ENCODE measurements at places on chromosomes 13 and 19.

GRCh38 chr13:98089246-98089645 lies 53.6 kb upstream of the FARP1 start:
- DNase-seq = no peak

DNA sequence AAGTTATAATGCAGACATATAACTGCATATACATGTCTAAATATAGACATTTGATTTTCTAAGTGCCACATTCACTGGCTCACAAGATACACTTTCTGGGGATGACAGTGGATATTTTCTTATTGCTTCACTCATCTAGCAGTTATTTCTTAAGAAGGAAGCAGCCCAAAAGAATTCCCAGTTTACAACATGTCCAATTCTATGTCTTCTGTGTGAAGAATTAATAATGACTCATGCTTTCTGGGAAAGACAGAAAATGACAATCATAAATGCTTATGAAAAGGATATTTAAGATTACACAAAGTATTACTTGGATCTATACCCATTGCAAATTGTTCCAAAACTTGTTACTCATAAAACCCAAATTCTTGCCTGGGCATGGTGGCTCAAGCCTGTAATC lies 543.4 kb downstream of the SUCLA2 start:
- DNase-seq = no peak

DNA sequence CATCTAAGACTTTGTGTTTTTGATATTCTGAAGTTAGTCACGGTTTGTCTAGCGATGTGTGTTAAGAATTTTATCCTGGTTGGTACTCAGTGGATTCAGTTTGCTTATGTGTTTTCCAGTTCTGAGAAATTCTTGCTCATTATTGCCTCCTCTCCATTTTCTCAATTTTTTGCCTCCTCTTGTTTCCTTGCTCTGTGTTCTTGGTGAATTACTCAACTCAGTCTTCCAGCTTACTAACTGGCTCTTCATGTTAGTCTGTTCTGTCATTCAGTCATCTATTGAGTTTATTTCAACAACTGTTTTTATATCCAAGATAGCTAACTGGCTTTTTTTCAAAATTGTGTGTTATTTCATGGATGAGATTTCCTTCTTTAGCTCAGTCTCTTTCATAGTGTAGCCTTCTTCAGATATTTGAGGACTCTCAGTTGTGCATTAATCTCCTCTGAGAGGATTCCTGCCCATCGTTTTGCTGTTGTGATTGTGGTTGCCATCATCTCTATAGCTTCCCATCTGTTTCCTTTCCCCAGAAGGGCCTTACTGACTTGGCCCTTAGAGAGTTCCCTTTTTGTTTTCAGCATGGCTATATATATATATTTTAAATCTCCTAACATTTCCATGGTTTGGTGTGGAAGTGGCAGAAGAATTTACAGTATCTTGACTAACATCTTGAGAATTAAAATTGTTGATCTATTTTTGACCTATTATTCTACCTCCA lies 6.2 kb downstream of the SETDB2 start:
- DNase-seq = no peak

GRCh38 chr13:79237981-79238380 lies 168.1 kb downstream of the RBM26 start:
- DNase-seq = no peak

DNA sequence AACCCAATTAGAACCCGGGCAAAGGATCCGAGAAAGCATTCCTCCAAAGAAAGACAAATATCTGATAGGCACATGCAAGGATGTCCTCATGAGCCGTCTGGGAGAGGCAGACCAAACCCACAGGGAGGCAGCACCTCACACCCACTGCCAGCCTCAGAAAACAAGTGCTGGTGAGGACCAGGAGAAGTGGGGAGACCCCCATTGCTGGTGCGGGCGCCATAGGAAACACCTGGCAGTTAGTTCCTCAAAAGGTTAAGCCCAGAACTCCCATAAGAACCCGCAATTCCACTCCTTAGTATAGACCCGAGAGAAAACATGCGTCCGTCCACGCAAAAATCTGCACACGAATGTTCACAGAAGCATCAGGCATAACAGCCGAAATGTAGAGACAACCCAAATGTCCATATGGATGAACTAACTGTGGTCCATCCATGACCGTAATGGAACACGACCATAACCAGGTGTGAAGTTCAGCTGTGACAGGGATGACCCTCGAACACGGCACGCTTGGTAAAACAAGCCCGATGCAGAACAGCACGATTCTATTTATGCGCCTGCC lies 7.9 kb downstream of the ZNF787 start:
- DNase-seq = no peak

- DNase-seq = no peak
Observed at GRCh38 chr19:21585281-21585890, 80.0 kb downstream of the ZNF429 start.

DNA sequence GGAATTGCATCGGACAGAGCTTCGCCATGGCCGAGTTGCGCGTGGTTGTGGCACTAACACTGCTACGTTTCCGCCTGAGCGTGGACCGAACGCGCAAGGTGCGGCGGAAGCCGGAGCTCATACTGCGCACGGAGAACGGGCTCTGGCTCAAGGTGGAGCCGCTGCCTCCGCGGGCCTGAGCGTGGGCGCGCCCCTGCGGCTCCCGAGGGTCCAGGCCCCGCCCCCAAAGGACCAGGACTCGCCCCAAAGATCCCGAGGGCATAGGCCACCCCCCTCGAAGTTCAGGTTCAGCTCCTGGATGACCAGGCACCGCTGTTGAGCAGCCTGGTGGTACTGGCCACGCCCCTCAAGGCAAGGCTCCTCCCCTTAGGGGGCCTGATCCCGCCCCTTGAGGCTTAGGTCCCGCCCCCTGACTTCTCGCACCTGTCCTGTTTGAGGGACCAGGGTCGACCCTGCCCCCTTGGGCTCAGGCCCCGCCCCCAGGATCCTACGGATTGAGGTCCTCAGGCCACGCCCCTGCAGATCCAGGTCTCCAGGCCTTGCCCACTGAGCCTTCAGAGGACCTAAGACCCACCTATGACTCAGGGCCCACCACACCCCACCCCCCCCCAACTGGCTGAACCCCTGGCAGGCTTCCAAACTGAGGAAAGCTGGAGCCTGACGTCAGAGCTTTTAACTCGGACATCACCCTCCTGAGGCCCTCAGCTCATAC lies 43.1 kb downstream of the CYP4F22 start:
- DNase-seq = no peak

GRCh38 chr19:919199-920050 lies 2.3 kb downstream of the KISS1R start:
- no peak for DNase-seq

- DNase-seq = no peak
Observed at GRCh38 chr13:50691176-50691680, 152.3 kb downstream of the DLEU7 start.

DNA sequence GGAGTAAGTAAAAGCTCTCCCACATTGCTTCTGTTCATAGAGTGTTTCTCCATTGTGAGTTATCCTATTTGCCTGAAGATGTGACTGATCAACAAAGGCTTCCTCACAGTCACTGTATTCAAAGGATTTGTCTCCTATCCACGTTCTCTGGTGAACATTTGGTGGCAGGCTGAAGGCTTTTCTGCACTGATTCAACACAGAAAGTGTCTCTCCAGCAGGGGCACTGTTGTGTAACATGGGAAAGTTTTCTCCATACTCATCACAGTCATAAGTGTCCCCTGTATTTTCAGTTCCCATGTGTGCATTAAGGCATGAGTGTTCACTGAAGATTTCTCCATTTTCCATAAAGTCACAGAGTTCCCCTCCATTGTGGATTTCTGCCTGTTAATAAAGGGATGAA lies 17.6 kb downstream of the ZNF121 start:
- no peak for DNase-seq

- no peak for DNase-seq
Observed at GRCh38 chr19:11279505-11280236, 16.3 kb upstream of the TSPAN16 start.

GRCh38 chr13:43285933-43286597 lies 262.7 kb downstream of the DNAJC15 start:
- DNase-seq = peak; percentile 86

GRCh38 chr13:77789376-77789775 lies 91.9 kb downstream of the SLAIN1 start:
- DNase-seq = no peak

DNA sequence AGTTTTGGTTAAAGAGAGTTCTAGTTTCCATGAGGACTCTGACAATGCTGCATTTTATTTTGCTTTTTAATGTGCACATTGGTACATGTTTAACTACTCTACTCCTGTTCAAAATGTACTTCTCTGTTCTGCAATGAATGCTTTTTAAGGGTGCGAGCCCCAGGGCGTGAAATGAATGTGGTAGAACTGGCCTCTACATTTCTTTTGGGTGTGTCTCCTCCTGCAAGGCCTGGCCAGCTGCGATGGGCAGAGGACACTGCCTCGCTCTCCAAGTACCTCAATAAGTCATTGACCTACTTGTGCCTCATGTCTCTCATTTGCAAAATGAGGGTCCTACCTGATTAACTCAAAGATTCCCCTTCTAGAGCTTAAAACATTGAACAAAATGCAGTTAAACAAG lies 6.7 kb downstream of the RGS9BP start:
- DNase-seq = no peak

DNA sequence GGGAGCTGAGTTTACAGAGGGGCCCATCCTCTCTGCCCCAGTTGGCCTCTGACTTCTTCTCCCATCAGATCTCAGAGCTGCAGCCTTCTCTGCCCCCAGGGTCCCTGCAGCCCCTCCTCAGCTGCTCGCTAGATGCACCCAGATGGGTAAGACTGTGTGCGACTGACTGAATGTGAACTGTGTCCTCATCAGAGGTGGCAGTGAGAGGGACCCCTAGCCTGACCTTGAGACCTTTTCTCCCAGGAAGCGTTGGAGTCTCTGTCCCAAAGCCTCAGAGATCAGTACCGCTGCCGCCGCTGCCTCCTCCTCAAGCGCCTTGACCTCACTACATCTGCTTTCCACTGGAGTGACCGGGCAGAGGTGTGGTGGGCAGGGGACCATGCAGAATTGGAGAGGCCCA lies 2.4 kb downstream of the FAM98C start:
- DNase-seq = no peak

GRCh38 chr13:102472650-102473049 lies 70.8 kb upstream of the FGF14 start:
- DNase-seq = no peak

DNA sequence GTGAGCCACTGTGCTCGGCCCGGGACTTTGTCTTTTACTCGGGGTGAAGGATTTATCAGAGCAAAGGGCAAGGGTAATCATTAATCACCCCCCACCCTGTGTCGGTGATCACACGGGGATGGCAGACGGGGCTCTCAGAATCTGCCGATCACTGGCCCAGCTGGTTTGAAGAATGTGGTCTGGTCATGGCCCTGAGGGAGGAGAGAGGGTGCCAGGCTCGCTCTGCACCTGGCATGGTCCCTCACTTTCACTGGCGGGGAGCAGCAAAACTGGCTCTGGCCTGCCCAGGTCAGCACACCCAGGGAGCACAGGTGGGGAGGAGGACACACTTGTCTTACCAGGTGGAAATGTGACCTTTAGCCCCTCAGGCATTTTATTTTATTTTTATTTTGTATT lies 10.2 kb downstream of the REEP6 start:
- DNase-seq = no peak

GRCh38 chr19:4389511-4390016 lies 10.8 kb downstream of the SH3GL1 start:
- DNase-seq = no peak

DNA sequence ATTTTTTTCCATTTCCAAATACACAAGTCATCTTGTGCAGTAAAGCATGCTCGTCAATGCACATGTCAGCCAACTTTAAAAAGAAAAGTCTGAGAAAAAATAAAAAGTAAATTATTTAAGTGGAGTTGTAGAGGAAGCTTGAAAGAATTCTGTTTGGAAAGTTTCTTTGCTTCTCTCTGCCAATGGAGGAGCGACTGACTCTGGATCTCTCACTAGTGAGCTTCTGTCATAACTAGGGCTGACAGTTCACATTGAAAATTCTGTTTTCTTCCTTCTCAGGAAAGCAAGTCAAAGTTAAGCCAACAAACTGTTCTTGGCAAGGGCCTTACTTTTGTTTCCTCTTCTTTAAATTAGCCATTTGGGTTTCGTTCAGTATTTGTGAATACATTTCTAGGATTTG lies 298.2 kb downstream of the POU4F1 start:
- DNase-seq = no peak

DNA sequence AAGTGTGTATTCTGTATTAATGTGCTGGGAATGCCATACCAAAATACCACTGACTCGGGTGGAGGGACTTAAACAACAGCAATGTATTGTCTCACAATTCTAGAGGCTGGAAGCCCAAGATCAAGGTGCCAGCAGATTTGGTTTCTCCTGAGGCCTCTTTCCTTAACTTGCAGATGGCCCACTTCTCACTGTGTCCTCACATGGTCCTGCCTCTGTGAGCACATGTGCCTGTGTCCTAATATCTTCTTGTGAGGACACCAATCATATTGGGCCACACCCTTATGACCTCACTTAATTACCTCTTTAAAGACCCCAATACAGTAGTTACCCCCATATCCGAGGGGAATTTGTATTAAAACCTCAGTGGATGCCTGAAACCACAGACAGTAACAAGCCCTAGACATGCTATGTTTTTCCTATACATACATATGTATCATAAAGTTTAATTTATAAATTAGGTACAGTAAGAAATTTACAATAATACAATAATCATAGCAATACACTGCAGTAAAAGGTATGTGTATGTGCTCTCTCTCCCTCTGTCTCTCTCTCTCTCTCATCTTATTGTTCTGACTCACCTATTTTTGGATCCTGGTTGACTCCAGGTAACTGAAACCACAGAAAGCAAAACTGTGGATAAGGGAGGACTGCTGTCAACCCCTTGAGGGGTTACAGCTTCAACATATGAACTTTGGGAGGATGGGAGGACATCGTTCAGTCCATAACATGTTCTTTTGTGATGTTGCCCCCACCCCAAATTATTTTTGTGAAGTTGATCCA lies 174.3 kb downstream of the IRS2 start:
- no peak for DNase-seq

DNA sequence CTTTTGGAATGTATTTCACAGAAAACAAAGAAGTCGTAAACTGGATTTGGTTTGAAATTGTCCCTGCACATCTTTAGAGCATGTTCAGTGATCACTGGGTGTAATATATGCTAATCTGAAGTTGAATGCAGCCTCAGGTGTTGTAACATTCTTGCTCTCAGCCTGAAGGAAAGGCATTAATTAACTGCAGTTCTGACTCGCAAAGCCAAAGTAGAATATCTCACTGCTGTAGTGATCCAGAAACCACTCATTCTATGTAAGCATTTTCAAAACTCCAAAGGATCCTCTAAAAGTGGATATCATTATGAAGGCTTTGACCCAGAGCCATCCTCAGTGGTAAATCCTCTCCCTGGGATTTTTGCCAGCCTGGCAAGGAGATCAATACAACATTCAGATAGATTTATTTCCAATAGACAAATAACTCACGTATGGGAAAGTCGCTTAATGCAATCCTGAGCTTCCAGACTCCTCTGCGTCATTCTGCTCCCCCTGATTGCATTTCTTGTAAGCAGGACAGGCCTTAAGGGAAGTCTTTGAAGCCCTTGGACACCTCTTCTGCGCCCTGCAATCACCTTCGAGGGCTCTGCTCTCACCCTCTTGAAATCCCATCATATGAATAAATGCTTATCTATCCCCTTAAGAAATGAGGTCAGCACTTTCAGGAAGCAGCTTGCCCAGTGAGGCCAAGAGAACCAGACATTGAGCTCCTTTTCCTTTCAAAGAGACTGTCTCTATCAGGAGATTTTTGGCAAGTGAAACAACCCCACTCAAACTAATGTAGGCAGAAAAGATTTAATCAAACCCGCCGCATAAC lies 301.7 kb upstream of the NBEA start:
- DNase-seq = no peak

- no peak for DNase-seq
Observed at GRCh38 chr13:51976423-51976822, 34.8 kb downstream of the ATP7B start.

All from NCI-H1092 (cell line).